Cerebellar cortex (tissue), 1 donor: ENCODE measurements at places on chromosomes 6 and 20.

DNA sequence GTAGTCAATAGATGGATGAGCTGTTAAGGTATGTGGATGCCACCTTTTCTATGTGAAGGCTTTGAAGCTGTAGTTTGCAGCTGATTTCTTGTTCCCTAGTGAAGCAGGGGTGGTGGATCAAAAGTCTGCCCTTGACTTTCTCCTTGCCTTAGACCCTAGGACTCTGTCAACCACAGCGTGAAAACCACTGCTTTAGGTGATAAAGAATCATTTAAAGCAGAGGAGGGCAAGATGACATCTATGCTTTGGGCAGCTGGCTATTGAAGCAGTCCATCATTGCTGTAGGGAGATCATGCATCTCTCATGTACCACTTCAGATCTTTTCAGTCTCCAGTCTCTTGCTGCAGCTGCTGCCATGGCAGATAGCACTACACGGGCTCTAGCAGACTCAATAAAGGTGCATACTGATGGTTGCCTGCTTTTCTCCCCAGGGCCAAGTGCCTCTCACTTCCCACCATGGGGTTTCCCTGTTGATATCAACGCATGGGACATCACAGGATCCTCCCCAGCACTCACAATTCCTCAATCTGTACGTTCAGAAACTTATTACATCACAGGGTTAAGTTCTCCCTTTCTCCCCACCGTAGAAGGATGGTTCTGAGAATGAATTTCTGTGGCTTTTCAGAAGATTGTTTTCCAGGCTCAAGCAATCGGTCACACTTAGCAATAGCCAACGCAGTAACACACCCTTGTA is 122.0 kb upstream of the STMND1 start:
- DNase-seq = no peak

DNA sequence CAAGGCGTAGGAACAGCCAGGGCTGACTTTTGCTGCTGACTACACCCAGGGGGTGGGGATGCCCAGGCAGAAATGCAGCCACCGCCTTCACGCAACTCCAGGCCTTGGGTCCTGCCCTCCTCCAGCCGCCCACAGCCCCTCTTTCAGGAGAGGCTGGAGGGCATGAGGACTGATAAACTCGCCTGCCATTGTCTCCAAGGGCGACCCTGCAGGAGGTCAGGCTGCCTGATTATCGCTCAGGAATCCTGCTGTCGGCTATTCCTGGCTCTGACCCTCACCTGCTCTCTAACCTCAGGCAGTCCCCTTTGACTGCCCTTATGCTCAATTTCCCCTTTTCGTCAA is 62.0 kb upstream of the HDDC2 start:
- no peak for DNase-seq

- no peak for DNase-seq
These were observed 253.4 kb upstream of the TAB2 start for GRCh38 chr6:149064001-149064659.

DNA sequence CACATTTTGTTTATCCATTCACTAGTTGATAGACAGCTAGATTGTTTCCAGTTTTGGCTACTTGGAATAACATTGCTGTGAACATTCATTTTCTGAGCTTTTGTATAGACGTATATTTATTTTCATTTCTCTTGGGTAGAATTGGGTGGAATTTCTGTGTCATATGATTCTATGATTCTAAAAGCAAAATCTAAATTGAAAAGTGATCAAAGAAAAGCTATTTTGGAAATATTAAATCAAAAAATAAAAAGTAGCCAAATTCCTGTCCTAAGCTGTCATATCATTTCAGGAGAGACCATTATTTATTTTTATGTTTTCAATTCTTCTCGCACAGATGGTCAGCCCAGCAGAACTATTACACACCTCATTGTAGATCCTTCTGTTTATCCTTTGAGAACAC is 229.2 kb downstream of the COL12A1 start:
- DNase-seq = no peak

DNA sequence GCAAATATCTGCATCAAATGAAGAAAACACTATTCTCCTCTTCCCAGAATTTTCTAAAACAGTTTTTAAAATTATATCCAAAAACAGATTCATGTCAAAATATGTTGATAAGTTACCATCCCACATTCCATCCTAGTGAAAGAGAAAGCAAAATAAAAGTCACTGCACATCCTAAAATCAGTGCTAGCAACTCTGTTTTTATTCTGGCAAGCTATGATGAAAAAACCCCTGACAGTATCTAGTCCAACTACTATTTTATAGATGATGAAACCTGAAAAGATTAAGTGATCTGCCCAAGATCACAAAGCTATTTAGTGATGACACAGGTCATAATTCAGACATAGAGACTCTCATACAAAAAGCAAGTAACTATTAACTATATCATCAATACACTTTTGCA is 190.3 kb upstream of the SHLD1 start:
- no peak for DNase-seq

DNA sequence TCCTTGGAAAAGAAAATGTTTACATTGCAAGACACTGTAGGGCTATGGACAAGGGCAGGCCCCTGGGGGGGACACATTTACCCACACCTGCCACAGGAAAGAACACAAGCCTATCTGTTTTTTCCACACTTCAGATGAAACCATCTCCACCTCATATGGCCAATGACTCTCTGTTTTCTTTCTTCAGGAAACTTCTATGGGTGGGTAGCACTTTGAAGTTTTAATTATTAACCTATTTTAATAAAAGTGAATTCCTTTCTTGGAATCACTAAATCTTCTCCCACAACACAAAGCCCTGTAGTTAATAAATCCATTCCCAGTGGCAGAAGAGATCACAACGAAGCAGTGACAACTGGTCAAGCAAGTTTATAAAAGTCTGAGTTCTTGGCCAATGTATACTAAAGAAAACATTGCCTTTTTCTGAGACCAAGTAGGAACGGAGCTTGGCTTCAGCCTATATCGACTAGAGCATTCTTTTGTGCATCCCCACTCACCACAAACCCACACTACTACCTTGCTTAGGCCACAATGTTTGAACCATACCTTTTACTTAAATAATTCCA is 125.1 kb upstream of the CARMIL1 start:
- DNase-seq = no peak

GRCh38 chr6:22095836-22096235 is 201.0 kb downstream of the PRL start:
- DNase-seq = no peak

DNA sequence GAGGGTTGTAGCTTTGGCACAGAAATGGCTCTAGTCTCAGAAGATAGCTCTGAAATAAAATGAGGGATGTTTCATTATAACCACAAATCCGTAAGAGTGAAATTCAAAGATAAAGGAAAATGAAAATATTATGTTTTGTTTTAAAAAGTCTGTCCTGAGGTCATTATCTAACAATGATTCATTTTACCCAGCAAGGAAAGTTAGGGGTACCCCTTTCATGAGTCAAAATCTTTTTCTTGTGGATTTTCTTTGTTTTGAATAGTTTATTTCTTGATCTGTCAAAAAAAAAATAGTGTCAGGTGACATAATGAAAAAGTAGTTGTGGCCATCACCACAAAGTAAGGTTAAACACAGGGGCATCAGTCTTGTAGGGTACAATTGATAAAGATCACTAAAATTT is 59.7 kb upstream of the MYB start:
- no peak for DNase-seq

GRCh38 chr6:152572338-152573088 is 64.6 kb downstream of the SYNE1 start:
- no peak for DNase-seq

DNA sequence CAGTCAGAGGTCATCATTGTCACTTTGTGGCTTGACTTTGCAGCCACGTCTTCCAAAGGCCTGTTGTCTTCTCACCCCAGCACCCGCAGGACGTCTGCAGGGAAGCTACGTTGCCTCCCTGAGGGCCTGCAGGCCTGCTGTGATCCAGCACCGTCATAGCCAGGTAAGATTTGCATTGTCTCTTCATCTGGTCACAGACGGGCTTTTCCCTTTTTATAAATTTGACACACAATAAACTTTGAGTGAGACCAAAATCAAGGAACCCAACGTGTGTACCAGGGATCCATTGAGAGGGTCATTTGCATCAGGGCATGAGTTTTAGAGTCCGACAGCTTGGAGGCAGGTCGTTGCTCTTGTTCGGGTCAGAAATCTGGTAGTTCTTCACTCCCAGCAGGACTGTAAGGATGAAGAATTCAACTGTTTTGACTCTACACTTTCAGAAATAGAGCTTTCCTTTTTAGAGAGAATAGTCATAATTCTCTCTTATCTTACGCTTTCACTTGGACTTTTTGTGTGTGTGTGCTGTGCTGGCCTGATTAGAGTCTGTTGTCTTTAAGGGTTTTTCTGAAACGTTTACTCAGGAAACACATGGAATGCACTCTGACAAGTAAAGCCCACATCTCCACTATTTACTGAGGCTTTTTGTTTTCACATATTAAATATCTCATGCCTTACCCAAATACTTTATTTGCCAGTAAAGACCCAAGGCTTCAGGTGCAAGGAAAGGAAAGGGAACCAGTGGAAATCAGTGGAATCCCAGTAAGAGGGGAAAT is 177.2 kb upstream of the TAB2 start:
- no peak for DNase-seq

GRCh38 chr6:24614648-24615047 is 31.3 kb downstream of the KIAA0319 start:
- DNase-seq = no peak

- no peak for DNase-seq
These were observed 111.3 kb downstream of the LY86 start for GRCh38 chr6:6699741-6700367.

DNA sequence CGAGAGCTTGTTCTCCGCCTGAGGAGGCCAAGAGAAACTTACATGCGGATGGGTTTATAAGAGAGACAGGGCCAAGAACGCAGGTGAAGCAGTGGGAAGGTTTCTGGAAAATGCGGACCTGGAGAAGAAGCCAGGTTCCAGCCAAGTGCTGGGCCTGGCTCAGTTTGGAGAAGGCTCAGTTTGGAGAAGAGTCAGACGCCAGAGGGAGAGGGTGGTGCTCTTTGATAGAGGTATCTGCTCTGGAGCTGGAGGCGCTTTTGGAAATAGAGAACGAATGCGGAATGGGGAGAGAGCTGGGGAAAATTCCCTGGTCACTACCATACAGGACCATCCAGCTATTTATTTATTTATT is 753 bp downstream of the RSPH9 start:
- DNase-seq = no peak

DNA sequence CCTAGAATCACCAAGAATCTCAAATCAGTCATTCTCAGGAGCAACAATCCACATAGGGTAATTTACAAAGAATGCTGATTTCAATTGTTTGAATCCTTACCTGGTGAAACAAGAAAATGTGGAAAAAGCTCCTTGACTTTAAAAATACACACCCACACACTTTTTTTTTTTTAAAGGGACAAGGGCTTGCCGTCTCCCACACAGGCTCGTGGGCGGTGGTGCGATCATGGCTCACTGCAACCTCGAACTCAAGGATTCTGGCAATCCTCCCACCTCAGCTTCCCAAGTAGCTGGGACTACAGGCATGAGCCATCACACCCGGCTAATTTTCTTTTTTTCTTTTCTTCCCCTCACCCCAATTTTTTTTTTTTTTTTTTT is 30.7 kb downstream of the PARD6B start:
- DNase-seq = no peak

GRCh38 chr6:54893818-54894217 is 47.2 kb downstream of the FAM83B start:
- no peak for DNase-seq

- DNase-seq = no peak
These were observed 114.1 kb downstream of the GJA10 start for GRCh38 chr6:90008189-90008907.

DNA sequence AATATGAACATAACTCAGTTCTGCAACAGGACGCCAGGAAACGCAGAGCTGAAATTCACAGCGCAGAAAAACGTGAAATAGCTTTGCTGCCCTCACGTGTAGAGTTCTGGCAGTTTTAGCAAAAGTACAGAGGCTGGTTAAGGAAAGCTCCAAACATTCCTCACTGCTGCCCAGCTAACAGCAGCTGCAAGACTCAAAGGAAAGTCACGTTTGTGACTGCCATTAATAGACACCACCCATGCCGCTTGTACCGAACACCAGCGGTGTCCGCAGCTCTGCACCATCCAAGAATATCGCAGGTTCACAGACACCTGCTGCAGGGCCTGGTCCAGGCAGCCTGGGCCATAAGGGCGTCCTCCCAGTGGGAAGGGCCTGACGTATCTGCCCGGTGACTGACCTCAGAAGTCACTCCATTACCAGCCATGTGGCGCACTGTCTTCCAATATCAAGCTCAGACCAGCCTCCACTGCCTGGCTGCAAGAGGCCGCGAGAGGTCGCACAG is 61.4 kb downstream of the WDR27 start:
- no peak for DNase-seq

- DNase-seq = peak; percentile 12
These were observed 15.1 kb downstream of the PKIG start for GRCh38 chr20:44597516-44597915.

GRCh38 chr20:43459022-43459942 is 1.6 kb downstream of the SRSF6 start:
- no peak for DNase-seq
